ENCODE measurements at places on chromosomes 2 and 18.
A peak's percentile ranks its signal among the peaks of the same experiment; 100 is the strongest.

GRCh38 chr2:222952204-222952603, 91.4 kb downstream of the ACSL3 start:
- DNase-seq: no peak
- H3K4me3 ChIP-seq: no peak overlapping the region
- no peaks in the 10 kb centered on the region for H3K4me1 ChIP-seq

GRCh38 chr2:88139203-88139702, 11.4 kb upstream of the FABP1 start:
- no peak overlapping the region for H3K27ac ChIP-seq
- no peaks in the 10 kb centered on the region for H3K27me3 ChIP-seq
- no peak for DNase-seq
- no peaks in the 10 kb centered on the region for H3K4me1 ChIP-seq
- H3K36me3 ChIP-seq: no peaks in the 10 kb centered on the region

DNA sequence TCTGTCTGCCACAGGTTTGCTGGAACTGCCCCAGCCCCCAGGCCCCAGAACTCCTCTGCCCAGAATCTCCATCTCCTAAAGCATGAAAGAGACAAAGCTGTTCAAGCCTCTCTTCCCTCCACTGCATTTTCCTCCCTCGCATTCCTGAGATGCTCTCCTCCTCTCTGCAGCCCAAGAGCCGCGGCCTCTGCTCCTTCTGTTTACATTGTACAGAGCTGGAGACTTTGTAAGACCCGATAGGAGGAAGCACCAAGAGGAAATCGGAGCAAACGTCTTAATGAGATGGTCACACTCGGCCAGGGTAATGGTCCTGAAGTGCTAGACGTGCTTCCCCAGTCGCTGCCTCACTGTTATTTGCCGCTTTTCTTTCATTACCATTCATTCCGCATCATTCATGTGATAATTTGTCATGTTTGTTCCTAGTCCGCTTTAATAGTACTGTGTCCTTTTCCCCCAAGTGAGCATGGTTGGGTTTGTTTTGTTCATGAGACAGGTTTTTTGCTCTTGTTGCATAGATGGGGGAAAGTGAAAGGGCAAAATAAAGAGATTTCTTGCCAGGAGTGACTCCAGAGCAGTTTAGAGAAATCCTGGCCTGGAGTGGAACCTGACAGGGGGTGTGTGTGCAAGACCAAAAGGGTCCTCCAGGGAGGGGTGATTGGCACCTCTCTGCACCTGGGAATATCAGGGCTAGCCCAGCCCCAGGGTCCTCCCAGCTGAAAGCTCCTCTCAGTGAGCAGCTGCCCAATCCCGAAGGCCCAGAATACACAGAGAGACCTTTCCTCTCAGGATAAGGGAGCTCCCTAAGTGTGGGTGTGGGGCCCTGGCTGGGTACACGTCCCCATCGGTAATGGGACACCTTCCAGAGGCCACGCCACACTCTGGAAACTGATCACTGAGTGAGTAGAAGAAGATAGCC, 44.9 kb upstream of the ID2 start:
- no peak overlapping the region for H3K27ac ChIP-seq
- no peaks in the 10 kb centered on the region for H3K27me3 ChIP-seq
- no peak for DNase-seq
- H3K36me3 ChIP-seq: no peaks in the 10 kb centered on the region

DNA sequence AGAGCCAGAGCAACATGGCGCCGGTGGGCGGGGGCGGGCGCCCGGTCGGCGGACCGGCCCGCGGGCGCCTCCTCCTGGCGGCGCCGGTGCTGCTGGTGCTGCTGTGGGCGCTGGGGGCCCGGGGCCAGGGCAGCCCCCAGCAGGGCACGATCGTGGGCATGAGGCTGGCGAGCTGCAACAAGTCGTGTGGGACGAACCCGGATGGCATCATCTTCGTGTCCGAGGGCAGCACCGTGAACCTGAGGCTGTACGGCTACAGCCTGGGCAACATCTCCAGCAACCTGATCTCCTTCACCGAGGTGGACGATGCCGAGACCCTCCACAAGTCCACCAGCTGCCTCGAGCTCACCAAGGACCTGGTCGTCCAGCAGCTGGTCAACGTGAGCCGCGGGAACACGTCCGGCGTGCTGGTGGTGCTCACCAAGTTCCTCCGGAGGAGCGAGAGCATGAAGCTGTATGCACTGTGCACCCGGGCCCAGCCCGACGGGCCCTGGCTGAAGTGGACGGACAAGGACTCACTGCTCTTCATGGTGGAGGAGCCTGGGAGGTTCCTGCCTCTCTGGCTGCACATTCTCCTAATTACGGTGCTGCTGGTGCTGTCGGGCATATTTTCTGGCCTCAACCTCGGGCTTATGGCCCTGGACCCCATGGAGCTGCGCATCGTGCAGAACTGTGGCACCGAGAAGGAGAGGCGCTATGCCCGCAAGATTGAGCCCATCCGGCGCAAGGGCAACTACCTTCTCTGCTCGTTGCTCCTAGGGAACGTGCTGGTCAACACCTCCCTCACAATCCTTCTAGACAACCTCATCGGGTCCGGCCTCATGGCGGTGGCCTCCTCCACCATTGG, 507 bp downstream of the CNNM4 start:
- H3K27ac ChIP-seq: no peak overlapping the region
- H3K27me3 ChIP-seq: no peaks in the 10 kb centered on the region
- no peaks in the 10 kb centered on the region for H3K36me3 ChIP-seq
- DNase-seq: no peak

- H3K27me3 ChIP-seq: no peaks in the 10 kb centered on the region
- no peak for DNase-seq
Observed at GRCh38 chr2:71306762-71307161, 24.8 kb upstream of the ZNF638 start.

DNA sequence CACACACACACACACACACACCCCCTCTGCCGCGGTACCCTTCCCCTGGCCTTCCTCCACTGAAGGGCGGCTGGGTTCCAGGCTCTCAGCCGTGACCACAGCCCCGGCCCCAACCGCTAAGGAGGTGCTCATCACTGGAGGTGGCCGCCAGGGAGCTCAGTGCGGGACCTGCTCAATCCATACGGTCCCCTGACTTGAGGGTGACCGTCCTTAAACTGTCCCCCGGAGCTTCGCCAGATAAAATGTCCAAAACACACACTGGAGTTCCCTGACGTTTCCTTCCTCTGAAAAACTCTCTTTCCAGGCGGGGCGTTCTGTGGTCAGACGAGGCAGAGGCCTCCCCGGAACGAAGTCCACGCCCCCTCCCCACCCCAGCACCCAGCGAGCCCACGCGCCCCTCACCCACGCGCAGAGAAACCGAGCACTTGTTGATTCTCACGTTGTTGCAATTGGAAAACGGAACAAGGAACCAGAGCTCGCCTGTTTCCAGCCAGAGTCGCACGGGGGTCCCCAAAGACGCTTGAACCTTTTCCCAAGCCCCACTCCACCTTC, 1.4 kb downstream of the MBP start:
- H3K36me3 ChIP-seq: no peaks in the 10 kb centered on the region
- H3K4me3 ChIP-seq: peak overlapping the region; percentile 94
- no peak overlapping the region for H3K27ac ChIP-seq
- peaks cover 3% of the 10 kb centered on the region for H3K27me3 ChIP-seq
- no peaks in the 10 kb centered on the region for H3K4me1 ChIP-seq
- DNase-seq: no peak

DNA sequence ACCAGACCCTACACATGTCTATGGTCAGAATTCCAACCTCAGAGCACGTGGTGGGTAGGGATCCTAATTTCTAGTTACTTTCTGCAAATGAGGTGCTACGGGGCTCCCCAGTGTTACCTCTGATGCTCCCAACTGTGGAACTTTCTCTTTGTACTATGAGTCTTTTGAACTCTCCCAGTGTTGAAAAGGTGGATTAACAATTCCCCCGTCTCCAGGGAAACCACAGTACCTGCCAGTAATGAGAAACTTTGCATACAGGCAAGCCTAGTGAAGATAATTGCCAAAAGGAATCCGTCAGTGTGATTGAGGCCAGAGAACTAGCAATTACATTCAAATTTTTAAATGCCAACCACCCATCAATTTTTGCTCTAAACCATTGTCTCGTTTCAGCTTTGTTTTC, 129.0 kb upstream of the FOSL2 start:
- no peaks in the 10 kb centered on the region for H3K4me1 ChIP-seq
- no peak overlapping the region for H3K4me3 ChIP-seq
- H3K27me3 ChIP-seq: no peaks in the 10 kb centered on the region
- no peaks in the 10 kb centered on the region for H3K36me3 ChIP-seq

GRCh38 chr2:197107291-197108269, 181.1 kb upstream of the PGAP1 start:
- H3K4me1 ChIP-seq: no peaks in the 10 kb centered on the region
- no peak for DNase-seq
- no peak overlapping the region for H3K4me3 ChIP-seq
- no peaks in the 10 kb centered on the region for H3K36me3 ChIP-seq

- no peak for DNase-seq
- no peaks in the 10 kb centered on the region for H3K27me3 ChIP-seq
- no peak overlapping the region for H3K27ac ChIP-seq
- H3K4me3 ChIP-seq: no peak overlapping the region
- H3K4me1 ChIP-seq: no peaks in the 10 kb centered on the region
- H3K36me3 ChIP-seq: no peaks in the 10 kb centered on the region
Observed at GRCh38 chr2:212745359-212745758, 206.8 kb upstream of the ERBB4 start.

DNA sequence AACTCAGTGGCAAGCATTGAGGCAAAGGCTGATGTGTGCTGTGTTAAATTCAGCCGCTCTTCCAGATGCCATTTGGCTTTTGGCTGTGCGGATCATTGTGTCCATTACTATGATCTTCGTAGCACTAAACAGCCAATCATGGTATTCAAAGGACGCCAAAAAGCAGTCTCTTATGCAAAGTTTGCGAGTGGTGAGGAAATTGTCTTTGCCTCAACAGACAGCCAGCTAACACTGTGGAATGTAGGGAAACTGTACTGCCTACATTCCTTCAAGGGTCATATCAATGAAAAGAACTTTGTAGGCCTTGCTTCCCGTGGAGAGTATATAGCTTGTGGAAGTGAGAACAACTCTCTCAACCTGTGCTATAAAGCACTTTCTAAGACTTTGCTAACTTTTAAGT, 195.5 kb upstream of the RAB12 start:
- DNase-seq: no peak
- H3K4me1 ChIP-seq: no peaks in the 10 kb centered on the region
- H3K27ac ChIP-seq: no peak overlapping the region

GRCh38 chr2:28681606-28682005, 70.0 kb upstream of the PPP1CB start:
- no peak for DNase-seq
- no peak overlapping the region for H3K4me3 ChIP-seq
- H3K4me1 ChIP-seq: peaks cover 4% of the 10 kb centered on the region
- no peak overlapping the region for H3K27ac ChIP-seq

- no peak overlapping the region for H3K4me3 ChIP-seq
- H3K4me1 ChIP-seq: no peaks in the 10 kb centered on the region
- peaks cover 41% of the 10 kb centered on the region for H3K36me3 ChIP-seq
- H3K27ac ChIP-seq: no peak overlapping the region
Observed at GRCh38 chr2:96274355-96275056, 8.5 kb downstream of the CIAO1 start.

DNA sequence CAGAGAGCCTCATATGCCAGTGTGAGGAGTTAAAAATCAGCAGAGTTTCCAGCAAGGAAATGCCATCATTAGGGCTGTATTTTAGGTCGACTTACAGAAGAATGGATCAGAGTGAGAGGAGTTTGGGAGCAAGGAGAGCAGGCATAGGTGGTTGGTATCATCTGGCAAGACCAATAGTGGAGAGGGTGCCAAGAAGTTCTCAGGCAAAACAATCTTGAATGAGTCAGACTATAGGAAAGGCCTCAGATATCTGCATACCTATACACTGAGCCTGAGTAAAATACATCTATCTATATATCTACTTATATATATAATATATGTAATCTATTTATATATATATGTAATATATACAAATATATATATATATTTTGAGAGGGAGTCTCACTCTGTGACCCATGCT, 57.3 kb downstream of the TMEFF2 start:
- no peaks in the 10 kb centered on the region for H3K4me1 ChIP-seq
- no peak overlapping the region for H3K4me3 ChIP-seq
- no peak for DNase-seq

- H3K27me3 ChIP-seq: no peaks in the 10 kb centered on the region
- peaks cover 5% of the 10 kb centered on the region for H3K4me1 ChIP-seq
- no peaks in the 10 kb centered on the region for H3K36me3 ChIP-seq
- DNase-seq: no peak
Observed at GRCh38 chr2:6679471-6679870, 186.2 kb downstream of the CMPK2 start.

DNA sequence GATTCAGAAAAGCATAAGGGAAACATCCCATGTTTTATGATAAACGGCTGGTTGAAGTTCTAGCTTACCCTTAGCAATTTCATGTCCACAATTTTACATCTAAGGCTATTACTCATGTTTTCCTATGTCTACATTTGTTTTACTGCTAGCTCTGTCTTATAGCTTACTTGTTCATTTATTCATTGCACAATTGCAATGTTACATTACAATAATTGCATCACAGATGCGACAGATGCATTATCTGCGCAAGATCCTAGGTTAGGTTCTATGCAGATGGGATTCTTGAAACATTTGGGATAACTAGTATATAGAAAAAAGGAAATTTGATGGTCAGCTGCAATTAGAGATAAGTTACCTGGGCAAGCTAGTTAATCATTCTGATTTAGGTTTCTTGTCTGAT, 108.4 kb downstream of the ARHGAP28 start:
- no peak for DNase-seq
- H3K27ac ChIP-seq: no peak overlapping the region
- H3K36me3 ChIP-seq: no peaks in the 10 kb centered on the region
- no peaks in the 10 kb centered on the region for H3K4me1 ChIP-seq
- no peaks in the 10 kb centered on the region for H3K27me3 ChIP-seq

- no peak overlapping the region for H3K27ac ChIP-seq
- H3K27me3 ChIP-seq: no peaks in the 10 kb centered on the region
- H3K4me3 ChIP-seq: no peak overlapping the region
- peaks cover 2% of the 10 kb centered on the region for H3K4me1 ChIP-seq
- no peak for DNase-seq
- no peaks in the 10 kb centered on the region for H3K36me3 ChIP-seq
Observed at GRCh38 chr2:16253291-16253690, 312.9 kb downstream of the MYCN start.

- no peak overlapping the region for H3K4me3 ChIP-seq
- DNase-seq: no peak
- no peaks in the 10 kb centered on the region for H3K4me1 ChIP-seq
- no peaks in the 10 kb centered on the region for H3K27me3 ChIP-seq
- H3K36me3 ChIP-seq: no peaks in the 10 kb centered on the region
Observed at GRCh38 chr2:58606799-58607198, 365.7 kb upstream of the FANCL start.

DNA sequence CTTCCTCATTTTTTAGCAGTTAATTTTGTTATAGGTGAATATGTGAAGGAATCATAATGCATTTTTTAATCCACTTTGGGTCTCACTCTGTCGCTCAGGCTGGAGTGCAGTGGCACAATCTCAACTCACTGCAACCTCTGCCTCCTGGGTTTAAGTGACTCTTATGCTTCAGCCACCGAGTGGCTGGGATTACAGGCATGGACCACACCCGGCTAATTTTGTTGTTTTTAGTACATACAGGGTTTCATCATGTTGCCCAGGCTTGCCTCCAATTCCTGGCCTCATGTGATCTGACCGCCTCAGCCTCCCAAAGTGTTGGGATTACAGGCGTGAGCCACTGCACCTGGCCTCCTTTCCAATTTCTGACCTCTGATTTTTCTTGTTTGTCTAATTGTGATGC, 17.7 kb downstream of the SCYGR5 start:
- DNase-seq: no peak
- no peaks in the 10 kb centered on the region for H3K27me3 ChIP-seq
- no peak overlapping the region for H3K4me3 ChIP-seq
- no peaks in the 10 kb centered on the region for H3K4me1 ChIP-seq
- H3K36me3 ChIP-seq: no peaks in the 10 kb centered on the region
- no peak overlapping the region for H3K27ac ChIP-seq
